ENCODE measurements at places on chromosomes 16 and 17.

DNA sequence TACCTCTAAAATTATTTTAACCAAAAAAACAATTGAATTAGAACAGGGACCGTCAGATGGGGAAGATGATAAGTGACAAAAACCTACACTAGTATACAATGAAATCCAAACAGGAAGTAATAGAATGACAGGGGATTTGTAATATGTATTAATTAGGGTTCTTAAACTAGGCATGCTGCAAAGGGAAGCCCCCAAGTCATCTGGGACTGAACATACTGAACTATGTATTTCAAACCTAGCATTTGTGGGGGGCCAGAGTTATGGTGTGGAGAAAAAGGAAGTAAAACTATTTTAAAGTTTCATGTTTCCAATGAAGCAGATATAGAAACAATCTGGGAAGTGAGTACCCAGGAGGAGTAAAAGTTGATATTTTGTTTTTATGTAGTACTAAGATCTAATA lies 133.2 kb upstream of the HS3ST3A1 start:
- DNase-seq = no peak

DNA sequence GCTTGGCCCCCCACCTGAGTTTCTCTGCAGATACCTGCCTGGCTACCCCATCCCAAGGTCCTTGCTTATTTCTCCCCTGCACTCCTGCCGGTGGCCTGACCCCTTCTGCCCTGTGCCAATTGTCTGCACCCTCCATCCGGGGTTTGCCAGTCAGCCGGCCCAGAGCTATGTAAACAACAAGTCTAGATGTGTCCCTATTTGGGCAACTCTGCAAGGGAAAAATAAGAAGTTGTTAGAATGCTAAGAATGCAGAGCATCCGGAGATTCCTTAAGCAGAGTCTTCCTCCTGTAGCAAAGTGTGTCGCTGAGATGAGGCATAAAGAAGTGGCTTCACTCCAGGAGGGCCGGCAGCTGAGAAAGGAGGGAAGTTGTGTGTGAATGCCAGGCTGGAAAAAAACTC lies 46.6 kb downstream of the RGS9 start:
- DNase-seq = no peak

DNA sequence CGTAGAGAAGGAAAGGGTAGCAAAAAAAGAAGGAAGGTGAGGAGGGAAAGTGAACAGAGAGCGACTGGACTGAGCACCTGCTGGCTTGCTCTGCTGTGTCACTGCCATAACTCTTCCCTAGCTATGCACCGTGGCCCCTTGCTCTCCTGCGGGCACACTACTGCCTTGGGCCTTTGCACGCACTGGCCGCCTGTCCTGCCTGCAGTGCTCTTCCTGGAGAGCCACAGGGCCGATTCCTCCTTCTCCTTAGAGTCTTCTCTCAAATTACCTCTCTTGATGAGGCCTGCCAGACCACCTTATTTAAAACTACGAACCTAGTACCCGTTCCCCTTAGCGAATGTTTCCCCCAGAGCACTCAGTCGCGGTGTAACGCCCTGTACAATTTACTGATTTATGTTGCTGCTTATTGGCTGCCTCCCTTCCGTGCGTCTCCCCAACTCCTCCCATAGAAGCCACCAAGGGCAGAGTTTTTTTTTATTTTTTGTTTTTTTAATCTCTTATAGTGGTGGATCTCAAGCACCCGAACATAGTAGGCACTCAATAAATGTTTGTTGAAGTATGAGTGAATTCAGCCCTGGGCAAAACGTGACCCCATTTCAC lies 70.3 kb downstream of the RAI1 start:
- peak; percentile 65 for DNase-seq

DNA sequence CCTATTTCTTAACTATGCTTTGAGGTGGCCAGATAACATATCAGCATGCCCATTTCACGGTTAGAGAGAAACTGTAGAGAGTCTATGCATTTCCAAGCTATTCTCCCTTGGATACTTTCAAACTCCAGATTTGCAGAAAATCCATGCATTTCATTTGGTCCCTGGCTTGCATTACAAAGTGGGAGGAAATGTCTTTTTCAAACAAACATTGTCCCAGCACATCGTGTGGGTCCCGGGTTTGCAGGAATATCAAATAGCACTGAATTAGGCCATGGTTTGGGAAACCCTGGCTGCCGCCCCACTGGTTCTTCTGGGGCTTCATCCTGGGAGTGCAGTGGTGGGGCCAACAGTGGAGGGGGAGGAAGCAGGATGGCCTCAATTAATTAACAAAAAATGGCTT lies 171.9 kb downstream of the IRX5 start:
- no peak for DNase-seq

DNA sequence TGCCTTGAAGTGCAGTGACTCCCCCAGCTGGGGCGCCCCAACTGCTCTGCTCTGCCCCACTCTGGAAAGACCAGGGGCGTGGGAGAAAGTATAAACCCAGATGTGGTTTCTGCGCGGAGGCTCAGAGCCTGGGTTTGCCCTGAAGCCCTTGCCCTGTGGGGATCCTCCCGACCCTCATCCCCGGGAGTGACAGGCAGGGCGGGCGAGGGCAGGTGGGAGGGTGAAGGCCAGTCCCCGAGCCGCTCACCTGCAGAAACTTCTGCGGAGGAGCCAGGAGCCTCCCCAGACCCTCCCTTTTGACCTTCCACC lies 3.8 kb downstream of the TPSD1 start:
- DNase-seq = no peak

GRCh38 chr17:34243364-34244320 lies 11.4 kb upstream of the CCL2 start:
- no peak for DNase-seq

GRCh38 chr17:42560246-42560645 lies 1.7 kb upstream of the COASY start:
- no peak for DNase-seq

- no peak for DNase-seq
Measured at GRCh38 chr17:13544765-13545164, 57.0 kb downstream of the HS3ST3A1 start.

DNA sequence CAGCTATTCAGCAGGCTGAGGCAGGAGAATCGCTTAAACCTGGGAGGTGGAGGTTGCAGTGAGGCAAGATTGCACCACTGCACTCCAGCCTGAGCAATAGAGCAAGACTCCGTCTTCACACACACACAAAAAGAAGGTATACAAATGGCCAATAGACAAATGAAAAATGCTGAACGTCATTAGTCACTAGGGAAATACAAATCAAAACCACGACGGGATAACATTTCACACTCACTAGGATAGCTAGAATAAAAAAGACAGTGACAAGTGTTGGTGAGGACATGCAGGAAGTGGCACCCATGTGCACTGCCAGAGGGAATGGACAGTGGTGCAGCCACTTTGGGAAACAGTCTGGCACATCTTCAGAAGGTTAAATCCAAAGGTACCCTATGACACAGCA lies 172.9 kb downstream of the FTO start:
- no peak for DNase-seq

- DNase-seq = no peak
Measured at GRCh38 chr16:77158293-77158692, 32.7 kb upstream of the MON1B start.

GRCh38 chr17:77332034-77332971 lies 191.5 kb downstream of the SEC14L1 start:
- DNase-seq = peak; percentile 58

DNA sequence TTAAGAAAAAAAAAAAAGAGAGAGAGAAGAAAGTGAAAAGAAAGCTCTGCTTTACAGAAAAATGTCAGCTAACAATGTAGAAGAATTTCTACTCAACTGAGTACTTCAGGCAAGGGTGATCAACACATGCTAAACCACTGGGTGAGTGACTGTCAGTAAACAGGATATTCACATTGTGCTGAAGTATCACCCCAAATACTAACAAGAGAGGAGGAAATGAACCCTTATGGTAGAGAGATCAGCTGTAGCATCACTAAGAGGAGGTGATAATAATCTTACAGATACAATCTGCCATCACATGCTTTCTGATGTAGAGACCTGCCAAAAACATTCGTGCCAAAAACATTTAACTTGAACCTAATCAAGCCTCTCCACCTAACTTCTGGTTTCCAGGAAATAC lies 30.7 kb upstream of the ICAM2 start:
- peak; percentile 74 for DNase-seq

DNA sequence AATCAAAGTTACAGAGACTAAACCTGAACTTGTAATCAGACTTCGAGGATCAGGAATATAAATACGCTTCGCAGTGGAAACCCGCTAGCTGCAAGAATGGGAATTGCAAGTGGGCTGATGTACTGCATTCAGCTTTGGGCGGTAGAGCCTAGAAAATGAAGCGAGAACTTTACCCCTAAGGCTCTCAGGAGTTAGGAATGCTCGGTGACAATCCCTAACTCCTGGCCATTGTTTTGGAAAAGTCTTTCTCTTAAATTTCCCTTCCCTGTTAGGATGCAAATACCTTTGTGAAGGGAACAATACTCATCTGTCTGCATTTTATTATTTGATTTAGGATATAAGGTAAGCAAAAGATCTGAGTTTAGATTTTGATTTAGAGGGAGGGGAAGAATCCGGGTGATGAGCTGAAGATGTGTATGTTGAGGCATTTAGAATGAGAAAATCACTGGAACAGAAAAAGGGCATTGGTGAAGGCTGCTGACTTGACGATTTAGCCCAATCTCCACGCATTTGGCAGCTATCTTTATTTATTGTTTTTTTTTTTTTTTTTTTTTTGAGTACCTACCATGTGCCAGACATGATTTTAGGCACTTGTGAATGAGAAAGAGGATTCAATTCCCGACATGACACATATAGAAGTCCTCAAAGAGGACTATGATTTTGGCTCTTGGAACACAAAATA lies 2.2 kb upstream of the TOX3 start:
- DNase-seq = no peak

DNA sequence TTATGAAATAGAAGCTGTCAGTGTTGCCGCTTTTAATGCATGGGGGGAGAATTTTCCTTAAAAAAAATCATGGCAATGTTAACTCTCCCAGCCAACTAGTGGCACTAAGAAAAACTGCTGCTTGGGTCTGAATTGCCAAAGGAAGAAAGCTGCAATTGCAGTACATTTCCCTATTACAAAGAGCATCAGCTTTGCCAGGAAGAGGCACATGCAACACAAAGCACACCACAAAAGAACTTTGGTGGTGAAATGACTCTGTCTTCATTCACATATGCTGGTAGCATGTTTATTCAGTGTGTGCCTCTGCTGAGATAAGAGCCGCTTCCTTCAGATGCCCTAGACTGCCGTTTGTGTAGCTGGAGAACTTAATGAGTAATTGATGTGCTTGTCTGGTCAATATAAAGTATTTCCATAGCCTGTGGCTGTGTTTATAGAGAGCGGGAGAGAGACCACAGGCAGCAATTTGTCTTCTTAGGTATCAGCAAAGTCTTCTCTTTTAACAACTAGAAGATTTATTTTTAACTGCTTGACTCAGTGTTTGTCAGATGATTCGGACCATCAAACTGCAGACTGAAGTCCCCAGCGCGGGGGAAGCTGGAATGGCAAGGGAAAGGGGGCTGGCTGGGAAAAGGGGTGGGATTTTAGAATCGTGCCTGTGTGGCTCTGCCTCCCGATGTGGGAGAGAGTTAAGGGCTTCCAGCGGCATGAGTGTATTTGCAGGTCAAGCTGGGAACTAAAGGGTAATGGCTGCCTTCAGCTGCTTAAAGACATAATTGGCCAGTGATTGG lies 115.1 kb downstream of the MRTFB start:
- DNase-seq = peak; percentile 12

DNA sequence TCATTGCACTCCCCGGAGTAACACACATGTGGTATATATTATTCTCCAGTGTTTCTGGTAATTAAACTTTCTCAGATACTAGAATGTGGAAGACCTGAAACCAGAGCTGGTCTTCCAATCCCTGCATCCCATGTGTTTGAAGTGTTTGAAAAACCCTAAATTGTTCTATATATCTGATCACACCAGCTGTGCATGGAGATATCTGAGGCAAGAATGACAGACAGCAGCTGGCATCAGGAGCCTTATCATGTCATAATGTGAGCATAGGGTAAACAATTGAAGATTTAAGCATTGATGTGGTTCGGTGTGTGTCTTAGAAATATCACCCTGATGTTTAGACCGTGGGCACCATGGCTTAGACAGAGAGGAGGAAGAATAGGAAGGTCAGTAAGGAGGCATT lies 251.0 kb downstream of the CDH11 start:
- DNase-seq = no peak

- DNase-seq = no peak
Measured at GRCh38 chr16:1900452-1900774, 17.8 kb downstream of the HS3ST6 start.

GRCh38 chr16:63239065-63239570 lies 1202.9 kb upstream of the CDH8 start:
- no peak for DNase-seq

DNA sequence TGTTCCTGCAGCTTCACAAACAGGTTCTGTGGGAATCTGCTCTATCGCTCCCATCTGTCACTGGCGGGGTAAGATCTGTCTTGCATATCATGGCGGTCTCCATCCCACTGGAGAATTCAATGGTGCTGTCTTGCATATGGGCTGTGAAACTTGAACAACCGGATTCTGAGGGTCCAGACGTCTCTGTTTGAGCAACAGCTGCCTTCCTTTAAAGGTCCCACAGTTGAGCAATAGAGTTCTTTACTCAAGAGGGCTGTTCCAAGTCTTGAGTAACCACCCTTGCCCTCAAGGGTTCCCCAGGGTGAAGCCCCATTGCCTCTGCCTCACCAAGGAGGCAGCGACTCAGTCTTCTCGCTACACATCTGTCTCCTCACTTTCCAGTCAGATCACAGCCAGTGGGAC lies 50.8 kb downstream of the ZFHX3 start:
- DNase-seq = no peak

DNA sequence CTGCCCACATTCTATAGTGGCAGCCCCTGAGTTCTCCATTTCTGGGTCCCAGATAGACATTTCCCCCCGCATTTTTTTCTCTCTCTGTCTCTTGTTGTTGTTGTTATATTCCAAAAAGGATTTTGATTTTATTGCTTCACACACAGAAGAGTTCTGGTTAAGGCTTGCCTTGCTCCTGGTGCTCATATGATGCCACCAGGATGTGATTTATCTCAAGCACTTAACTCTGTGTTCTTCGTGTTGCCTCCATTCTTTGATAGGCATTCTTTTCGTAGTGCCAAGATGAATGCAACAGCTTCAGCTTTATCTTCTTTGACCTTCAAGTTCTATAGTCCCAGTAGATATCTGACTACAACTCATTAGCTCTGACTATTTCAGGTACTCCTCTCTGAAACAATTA lies 9.1 kb downstream of the ITGA3 start:
- DNase-seq = no peak

GRCh38 chr17:29169806-29170591 lies 10.2 kb downstream of the MYO18A start:
- no peak for DNase-seq
